ENCODE measurements at places on chromosomes 6 and 20.

- DNase-seq = no peak
These were observed 25.6 kb downstream of the SLC35F1 start for GRCh38 chr6:117932676-117933075.

DNA sequence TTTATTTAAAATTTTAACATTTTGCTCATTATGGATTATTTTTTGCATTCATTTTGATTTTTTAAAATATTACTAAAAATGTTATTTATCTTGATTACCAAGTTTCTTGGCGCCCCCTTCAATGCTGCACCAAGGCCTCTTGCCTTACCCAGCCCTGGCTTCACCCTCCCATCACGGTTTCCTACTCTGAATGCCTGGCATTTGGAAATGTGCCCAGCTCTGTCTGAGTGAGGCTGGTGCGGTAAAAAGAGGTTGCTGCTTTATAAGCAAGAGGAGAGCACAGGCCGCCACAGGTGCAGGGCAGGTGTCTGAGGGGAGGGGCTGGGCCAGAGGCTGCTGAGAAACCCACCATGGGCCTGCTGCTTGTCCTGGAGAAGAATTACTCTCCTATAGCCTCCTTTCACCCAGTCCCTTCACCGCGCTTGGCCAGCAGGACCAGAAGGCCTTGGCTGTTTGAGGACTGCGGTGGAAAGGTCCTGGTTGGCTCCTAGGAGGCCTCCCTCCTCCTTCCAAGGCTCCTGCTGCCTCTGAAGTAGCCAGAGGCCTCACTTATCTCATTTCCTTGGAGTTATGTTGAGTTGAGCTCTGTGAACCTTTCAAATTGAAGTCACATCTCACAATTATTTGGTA, 62.6 kb downstream of the BANF2 start:
- DNase-seq = no peak

GRCh38 chr20:21124190-21124589, 1.7 kb upstream of the KIZ start:
- no peak for DNase-seq

DNA sequence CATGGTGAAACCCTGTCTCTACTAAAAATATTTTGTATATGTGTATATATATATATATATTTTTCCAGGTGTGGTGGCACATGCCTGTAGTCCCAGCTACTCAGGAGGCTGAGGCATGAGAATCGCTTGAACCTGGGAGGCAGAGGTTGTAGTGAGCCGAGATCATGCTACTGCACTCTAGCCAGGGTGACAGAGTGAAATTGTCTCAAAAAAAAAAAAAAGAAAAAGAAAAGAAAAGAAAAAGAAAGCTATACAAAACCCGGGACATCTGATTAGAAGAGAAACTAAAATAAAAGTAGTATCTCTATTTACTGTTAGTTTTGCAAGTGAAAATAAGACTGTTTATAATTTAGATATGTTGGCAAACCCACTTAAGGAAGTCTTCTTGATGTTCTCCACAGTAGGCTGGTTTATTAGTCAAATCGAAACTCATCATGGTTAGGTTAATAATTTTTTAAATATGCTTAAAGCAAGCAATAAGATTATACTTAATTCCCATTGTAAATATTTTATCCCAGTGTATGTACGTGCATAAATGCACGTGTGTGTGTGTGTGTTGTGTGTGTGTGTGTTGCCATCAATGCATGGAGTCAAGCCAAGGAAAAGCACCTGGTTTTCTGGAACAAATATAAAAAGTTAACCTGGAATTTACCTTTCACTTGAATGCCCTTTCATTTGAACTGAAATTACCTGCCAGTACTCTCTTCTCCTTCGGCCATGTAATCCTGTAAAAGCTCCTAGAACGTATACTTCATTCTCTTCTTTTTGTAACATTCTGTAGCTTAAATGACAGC, 7.1 kb downstream of the VNN2 start:
- DNase-seq = no peak

DNA sequence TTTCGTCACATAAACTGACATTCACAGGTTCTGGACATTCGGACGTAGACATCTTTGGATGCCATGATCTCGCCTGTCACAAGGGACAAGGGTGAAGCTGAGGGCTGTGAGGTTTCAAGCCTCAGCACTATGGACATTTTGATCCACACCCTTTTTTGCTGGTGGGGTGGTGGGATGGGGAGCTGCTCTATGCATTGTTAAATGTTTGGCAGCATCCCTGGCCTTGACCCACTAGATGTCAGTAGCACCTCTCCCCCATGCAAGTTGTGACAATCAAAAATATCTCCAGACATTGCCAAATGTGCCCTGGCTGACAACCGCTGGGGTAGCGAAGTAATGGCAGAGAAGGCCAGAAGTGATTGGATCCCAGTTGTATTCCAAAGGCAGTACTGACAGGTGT, 229.4 kb downstream of the TSHZ2 start:
- DNase-seq = no peak

- DNase-seq = no peak
These were observed 34.0 kb upstream of the PI16 start for GRCh38 chr6:36920546-36920945.

All from cerebellar nuclear complex (tissue), 1 donor.